Neural crest cell (in vitro differentiated cells): ENCODE measurements at places on chromosomes 6 and 20. TPM values are rescaled to one million over a fixed set of nuclear protein-coding genes. Genes with fewer than 3 reads are reported as not detected.

DNA sequence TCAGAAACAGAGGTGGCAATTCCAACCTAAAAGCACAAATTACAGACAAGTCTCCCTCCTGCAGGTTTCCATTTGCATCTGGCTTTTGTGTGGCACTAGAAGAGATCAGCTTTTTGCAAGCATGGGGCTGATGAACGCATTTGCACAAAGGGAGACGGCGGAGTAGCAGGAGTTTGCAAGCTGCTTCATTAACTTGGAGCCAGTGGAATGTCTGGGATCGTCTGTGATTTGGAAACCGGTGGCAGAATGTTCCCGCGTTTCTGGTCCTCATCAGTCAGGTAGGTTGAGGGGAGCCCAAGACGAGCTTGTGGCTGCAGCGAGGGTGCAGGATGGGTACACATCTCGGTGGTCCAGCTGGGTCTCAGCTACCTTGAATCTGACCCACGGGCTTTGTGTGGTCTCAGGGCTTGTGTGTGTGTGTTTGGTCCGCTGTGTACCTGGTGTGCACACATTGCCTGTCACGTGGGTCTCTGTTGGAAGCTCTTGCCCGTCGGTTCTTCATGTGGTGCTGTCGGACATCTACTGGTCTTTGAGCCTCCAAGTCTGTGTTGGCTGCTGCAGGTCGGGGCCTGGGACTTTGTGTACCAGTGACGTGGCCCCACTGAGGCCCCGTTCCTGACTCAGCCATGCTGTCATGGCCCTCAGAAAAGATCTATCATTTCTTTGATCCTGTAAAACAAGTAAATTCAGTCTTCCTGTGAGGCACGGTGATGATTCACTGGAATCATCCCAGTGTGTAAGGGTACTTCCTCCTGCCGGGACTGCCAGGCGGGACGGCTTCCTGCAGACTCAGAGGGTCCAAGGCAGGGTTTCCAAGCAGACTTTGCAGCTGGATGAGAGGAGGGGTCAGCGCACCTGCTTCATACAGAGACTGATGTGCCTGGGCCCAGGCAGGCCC is 12.4 kb upstream of the MYT1 start:
- H3K27ac ChIP-seq, result no peak overlapping the region
- peaks cover 30% of the 10 kb centered on the region for H3K4me1 ChIP-seq
- H3K36me3 ChIP-seq, result no peaks in the 10 kb centered on the region
- no peak overlapping the region for H3K4me3 ChIP-seq

DNA sequence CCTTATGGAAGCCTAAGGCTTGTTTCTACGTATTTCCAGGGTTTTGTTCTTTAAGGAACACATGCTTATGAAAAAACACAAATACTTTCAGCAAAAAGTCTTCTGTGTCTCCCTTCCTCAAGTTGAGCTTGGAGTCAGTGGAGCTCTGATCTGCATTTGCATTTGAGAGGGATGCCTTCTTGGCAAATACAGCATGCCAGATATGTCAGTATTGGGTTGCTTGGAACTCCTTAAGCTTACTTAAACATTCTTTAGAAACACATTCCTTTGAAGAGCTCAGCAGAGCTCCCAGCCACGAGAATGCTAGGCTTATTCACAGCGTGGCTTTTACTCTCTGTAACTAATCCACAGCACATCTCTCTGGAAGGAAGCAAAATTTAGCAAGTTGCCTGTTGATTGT is 68.3 kb downstream of the ANKRD6 start:
- H3K27ac ChIP-seq, result no peak overlapping the region
- H3K4me3 ChIP-seq, result no peak overlapping the region
- DNase-seq, result no peak
- H3K4me1 ChIP-seq, result peaks cover 16% of the 10 kb centered on the region
- H3K27me3 ChIP-seq, result no peaks in the 10 kb centered on the region

GRCh38 chr20:23832775-23833513 is 6.4 kb upstream of the CST2 start:
- H3K36me3 ChIP-seq, result no peaks in the 10 kb centered on the region

GRCh38 chr20:14341801-14342200 is 4.4 kb upstream of the FLRT3 start:
- H3K27me3 ChIP-seq, result no peaks in the 10 kb centered on the region
- H3K4me1 ChIP-seq, result peaks cover 28% of the 10 kb centered on the region
- DNase-seq, result no peak

DNA sequence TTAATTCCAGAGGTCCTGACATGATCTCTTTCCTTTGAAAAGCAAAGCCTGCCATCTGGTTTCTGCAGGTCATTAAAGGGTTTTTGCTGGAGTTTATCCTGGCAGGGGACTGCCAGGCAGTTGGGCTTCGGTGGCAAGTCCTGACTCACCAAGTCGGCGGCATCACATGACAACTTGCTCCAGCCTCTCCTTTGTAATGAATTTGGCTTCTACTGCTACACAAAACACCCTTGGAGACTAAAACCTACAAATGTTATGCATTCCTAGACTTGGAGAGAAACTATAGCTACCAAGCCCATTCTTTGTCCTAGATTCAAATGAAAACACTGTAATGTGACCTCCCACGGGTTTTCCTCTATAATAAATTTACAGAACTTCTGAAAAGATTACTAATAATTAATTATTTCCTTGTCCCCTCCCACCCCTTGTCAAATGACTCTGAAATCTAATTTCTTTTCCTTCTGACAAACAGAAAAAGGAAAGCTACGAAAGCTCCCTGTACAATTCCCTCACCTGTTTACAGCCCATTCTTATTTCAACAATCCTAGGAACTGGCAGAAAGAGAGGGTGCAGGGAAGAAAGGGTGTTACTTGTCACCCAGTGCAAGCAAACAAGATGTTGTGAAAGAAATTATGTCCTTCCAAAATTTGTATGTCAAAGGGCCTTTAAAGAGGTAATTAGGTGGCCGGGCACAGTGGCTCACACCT is 62.9 kb downstream of the QRSL1 start:
- no peak for DNase-seq
- H3K36me3 ChIP-seq, result no peaks in the 10 kb centered on the region
- H3K27ac ChIP-seq, result no peak overlapping the region
- no peak overlapping the region for H3K4me3 ChIP-seq
- H3K4me1 ChIP-seq, result peaks cover 6% of the 10 kb centered on the region
- peaks cover 9% of the 10 kb centered on the region for H3K27me3 ChIP-seq

DNA sequence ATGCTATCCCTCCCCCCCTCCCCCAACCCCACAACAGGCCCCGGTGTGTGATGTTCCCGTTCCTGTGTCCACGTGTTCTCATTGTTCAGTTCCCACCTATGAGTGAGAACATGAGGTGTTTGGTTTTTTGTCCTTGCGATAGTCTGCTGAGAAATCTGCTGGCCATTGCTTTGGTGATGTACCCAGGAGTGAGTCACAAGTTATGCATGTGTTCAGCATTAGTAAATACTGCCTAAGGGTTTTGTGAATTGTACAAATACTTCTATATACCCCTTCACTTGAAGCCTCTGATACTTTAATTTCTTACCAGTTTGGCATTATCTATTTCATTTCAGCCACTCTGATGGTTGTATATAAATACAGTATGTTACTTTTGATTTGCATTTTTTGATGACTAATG is 711.3 kb upstream of the GJE1 start:
- no peaks in the 10 kb centered on the region for H3K4me1 ChIP-seq
- no peak overlapping the region for H3K27ac ChIP-seq
- DNase-seq, result no peak
- H3K36me3 ChIP-seq, result peaks cover 3% of the 10 kb centered on the region

GRCh38 chr6:72035966-72036365 is 149.6 kb downstream of the RIMS1 start:
- no peak for DNase-seq
- no peak overlapping the region for H3K4me3 ChIP-seq
- H3K4me1 ChIP-seq, result no peaks in the 10 kb centered on the region
- no peaks in the 10 kb centered on the region for H3K27me3 ChIP-seq

DNA sequence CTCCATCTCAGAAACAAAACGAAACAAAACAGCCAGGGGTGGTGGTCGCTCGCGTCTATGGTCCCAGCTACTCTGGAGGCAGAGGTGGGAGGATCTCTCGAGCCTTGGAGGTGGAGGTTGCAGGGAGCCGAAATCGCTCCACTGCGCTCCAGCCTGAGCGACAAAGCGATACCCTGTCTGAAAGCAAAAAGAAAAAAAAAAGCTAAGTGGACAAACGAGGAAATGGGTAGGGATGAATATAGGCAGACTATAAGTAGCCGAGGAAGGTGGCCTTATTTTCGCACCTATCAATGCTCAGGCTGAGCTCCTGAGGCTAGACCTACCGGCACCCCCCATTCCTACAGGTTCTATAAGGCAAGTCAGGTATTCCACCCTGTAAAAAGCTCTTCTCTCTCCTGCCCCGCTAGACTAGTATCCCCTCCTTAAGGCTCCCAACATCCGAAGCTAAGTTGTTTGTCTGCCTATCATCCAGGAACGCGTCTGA is 650 bp upstream of the CASP8AP2 start:
- no peaks in the 10 kb centered on the region for H3K27me3 ChIP-seq
- H3K27ac ChIP-seq, result peak overlapping the region; percentile 89
- no peaks in the 10 kb centered on the region for H3K36me3 ChIP-seq
- H3K4me1 ChIP-seq, result peaks cover 20% of the 10 kb centered on the region
- DNase-seq, result no peak
- H3K4me3 ChIP-seq, result peak overlapping the region; percentile 98

DNA sequence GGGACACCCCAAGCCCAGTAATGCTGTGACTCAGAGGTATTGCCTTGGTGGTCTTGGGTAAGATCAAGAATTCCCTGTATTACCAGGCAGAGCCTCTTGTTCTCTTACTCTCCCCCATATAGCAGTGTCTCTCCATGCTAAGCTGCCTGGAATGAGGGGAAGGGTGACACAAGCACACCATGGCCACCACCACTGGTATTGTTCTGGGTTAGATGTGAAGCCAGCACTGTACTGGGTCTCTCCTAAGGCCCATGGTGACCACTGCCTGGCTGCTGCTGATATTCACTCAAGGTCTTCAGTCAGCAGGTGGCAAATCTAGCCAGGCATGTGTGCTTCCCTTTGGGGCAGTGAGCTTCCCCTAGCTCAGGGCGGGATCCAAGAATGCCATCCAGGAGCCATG is 36.5 kb downstream of the TAF11 start:
- no peak overlapping the region for H3K4me3 ChIP-seq
- H3K4me1 ChIP-seq, result no peaks in the 10 kb centered on the region
- no peak for DNase-seq
- H3K27ac ChIP-seq, result no peak overlapping the region
- H3K27me3 ChIP-seq, result no peaks in the 10 kb centered on the region

DNA sequence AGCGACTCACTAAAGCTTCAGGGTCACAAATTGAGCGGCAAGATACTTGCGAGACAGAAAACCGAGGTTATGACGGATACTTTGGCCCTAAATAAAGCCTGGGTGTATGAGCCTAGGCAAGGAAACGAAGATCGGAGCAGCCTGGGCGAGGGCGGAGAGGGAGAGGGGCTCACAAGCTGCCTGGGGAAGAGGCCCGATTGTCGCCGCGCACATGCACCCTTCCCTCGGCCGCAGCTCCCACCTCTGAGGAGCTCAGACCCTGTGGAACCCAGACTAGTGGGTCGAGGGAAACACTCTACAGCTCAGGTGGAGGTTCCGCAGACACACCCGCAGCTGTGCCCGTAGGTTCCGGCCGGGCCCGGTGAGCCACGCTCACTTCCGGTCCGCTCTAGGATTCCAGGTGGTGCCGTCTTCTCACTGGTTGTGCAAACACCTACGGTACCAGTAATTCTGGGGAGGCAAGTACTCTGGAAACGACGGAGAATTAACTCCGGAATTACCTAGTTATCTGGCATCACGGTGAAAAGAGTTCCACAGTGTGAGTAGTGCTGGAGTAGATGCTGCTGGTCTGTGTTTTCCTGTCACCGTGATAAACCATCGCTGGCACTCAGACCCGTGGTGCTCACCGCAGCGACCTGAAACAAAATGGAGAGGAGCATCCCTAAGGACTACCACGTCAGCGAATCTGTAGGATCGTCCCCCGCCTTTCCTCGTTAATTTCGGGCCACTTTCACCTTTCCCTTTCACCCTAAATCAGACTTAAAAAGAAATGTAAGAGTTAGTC is 61.5 kb downstream of the GPX5 start:
- DNase-seq, result peak; percentile 22
- peaks cover 31% of the 10 kb centered on the region for H3K27me3 ChIP-seq
- peak overlapping the region; percentile 74 for H3K27ac ChIP-seq
- no peaks in the 10 kb centered on the region for H3K36me3 ChIP-seq
- peak overlapping the region; percentile 88 for H3K4me3 ChIP-seq

GRCh38 chr20:18712131-18712530 is 101.5 kb upstream of the SCP2D1 start:
- peaks cover 13% of the 10 kb centered on the region for H3K4me1 ChIP-seq
- H3K36me3 ChIP-seq, result peaks cover 3% of the 10 kb centered on the region
- H3K4me3 ChIP-seq, result no peak overlapping the region
- H3K27me3 ChIP-seq, result no peaks in the 10 kb centered on the region
- H3K27ac ChIP-seq, result no peak overlapping the region
- DNase-seq, result no peak

DNA sequence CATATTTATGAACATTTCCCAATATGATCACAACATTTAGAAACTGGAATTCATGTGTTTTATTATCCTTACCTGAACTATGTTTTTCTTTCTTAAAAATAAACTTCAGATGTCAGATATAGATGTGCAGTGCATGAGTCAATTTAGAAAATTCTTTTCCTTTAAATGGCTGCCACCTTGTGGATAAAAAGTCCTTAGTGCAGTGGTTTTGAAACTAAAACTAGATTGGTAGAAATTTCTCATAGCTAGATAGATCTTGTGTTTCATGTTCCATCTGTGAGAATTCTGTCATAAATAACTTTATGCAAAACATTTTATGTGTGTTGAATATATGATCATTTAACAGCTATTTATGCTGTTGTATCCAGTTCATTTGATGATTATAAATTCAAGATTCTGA is 134.9 kb downstream of the KLHL32 start:
- no peak overlapping the region for H3K27ac ChIP-seq
- DNase-seq, result no peak
- peaks cover 16% of the 10 kb centered on the region for H3K27me3 ChIP-seq
- no peaks in the 10 kb centered on the region for H3K36me3 ChIP-seq
- H3K4me3 ChIP-seq, result no peak overlapping the region
- H3K4me1 ChIP-seq, result no peaks in the 10 kb centered on the region

DNA sequence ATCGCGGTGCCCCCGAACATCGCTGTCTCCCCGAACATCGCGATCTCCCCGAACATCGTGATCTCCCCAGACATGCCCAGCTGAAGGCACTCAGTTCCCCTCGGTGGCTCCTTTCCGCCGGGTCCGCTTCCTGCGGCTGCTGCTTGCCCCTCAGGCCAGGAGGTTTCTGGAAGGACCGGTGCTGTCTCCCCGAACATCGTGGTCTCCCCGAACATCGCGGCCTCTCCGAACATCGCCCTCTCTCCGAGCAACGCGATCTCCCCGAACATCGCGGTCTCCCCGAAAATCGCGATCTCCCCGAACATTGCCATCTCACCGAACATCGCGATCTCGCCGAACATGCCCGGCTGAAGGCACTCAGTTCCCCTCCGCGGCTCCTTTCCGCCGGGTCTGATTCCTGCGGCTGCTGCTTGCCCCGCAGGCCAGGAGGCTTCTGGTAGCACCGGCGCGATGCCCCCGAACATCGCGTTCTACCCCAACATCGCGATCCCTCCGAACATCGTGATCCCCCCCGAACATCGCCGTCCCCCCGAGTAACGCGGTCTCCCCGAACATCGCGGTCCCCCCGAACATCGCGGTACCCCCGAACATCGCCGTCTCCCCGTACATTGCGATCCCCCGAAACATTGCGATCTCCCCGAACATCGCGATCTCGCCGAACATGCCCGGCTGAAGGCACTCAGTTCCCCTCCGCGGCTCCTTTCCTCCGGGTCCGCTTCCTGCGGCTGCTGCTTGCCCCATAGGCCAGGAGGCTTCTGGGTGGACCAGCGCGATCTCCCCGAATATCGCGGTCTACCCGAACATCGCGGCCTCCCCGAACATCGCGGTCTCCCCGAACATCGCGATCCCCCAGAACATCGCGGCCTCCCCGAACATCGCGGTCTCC is 808 bp downstream of the ULBP1 start:
- H3K4me1 ChIP-seq, result peaks cover 32% of the 10 kb centered on the region
- peak overlapping the region; percentile 95 for H3K4me3 ChIP-seq
- H3K36me3 ChIP-seq, result peaks cover 3% of the 10 kb centered on the region
- H3K27ac ChIP-seq, result peak overlapping the region; percentile 93

ASIP gene
- not detected in 2 replicates for total RNA-seq

TRIM40 gene
- total RNA-seq, result not detected in 2 replicates

SCRT2 gene
- total RNA-seq, result 3.7 and 4.1 TPM in 2 replicates

RHAG gene
- total RNA-seq, result not detected in 2 replicates
